Omental fat pad (tissue), 4 donors: ENCODE measurements at places on chromosomes 16 and 17. TPM values are rescaled to one million over a fixed set of nuclear protein-coding genes. Genes with fewer than 3 reads are reported as not detected.

Gene TEN1
- 19.4 TPM for total RNA-seq

Gene SHCBP1
- 0.84 TPM for total RNA-seq

- DNase-seq: no peak
These were observed 230.3 kb downstream of the MRTFB start for GRCh38 chr16:14301169-14302030.

- no peak for DNase-seq
These were observed 48.7 kb upstream of the ICAM2 start for GRCh38 chr17:64069143-64069542.

DNA sequence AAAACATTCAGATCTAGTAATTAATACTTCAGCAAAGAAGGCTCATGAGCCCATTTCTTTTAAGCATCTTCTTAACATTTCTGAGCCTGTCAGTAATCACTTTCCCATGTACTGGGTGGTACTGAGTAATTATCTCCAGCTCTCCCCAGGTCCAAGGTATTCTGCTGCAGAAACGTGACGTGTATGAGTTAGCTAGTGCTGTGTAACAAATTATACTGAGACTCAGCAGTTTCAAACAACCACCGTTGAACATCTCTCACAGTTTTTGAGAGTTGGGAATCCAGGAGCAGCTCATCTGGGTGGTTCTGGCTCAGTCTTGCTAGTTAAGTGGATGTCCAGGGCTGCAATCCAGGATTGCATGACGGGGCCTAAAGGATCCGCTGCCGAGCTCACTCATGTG, 25.2 kb downstream of the C16orf95 start:
- DNase-seq: no peak

- no peak for DNase-seq
These were observed 14.8 kb downstream of the DNAI2 start for GRCh38 chr17:74288785-74289184.

GRCh38 chr16:53816211-53816836, 112.4 kb downstream of the FTO start:
- no peak for DNase-seq

DNA sequence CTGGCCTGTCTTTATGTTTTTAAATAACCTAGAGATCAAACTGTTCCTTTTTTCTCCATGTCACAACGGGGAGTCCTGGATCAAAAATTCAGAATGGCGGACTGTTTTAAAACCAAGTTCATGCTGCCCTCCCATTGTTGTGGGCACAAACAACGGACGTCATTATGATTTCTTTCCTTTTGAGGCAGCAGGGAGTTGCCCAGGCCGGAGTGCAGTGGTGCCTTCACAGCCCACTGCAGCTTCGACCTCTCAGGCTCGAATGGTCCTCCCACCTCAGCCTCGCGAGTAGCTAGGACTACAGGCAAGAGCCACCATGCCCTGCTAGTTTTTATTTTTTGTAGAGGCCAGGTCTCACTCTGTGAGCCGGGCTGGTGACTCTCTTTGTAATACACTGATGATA, 26.5 kb downstream of the NDE1 start:
- DNase-seq: no peak

GRCh38 chr16:25709213-25709612, 17.5 kb downstream of the HS3ST4 start:
- no peak for DNase-seq

Gene WNT3
- 0.82 TPM for total RNA-seq

Gene KRT27
- not detected for total RNA-seq

Gene HSD11B2
- total RNA-seq: not detected

GRCh38 chr17:13311306-13311705, 290.4 kb downstream of the HS3ST3A1 start:
- DNase-seq: no peak

Gene PRCD
- 2.3 TPM for total RNA-seq

Gene DPEP1
- total RNA-seq: not detected
